ENCODE measurements at places on chromosomes 2 and 18.

DNA sequence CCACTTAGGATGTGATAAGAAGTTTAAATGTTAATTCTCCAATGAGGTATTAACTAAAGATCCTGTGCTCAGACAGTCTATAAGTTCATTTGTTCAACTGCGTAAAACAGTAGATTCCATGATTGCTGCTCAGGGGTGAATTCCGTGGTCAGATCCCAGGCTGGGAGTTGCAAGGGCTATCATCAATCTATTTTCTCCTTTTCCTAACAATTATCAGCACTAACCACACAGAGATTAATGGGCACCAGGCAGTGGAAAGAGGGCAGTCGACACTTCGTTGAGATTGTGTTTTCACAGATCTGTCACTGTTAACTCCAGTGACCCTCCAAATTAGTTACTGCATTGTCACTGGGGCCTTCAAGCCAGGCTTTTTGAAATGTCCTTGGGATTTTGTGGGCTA is 154.1 kb upstream of the SPRED2 start:
- DNase-seq, result no peak

DNA sequence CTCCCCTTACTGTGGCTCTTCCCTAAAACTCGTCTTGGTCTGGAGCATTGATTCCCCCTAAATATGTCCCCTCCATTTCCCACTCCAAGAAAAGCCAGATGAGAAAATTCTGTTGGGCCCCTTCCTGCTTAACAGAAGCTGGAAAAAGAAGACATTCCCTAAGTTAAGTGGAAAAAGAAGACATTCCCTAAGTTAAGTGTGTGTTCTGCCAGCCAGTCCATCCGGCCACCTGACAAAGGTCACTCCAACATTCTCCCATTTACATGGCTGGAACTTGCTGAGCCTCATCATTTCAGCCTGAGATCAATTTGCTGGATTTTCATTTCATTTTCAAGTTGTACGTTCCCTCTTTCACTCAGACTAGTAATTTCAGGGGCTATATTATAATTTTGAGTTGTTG is 52.0 kb downstream of the LYPD1 start:
- DNase-seq, result peak; percentile 20

GRCh38 chr2:31053929-31054782 is 84.1 kb downstream of the GALNT14 start:
- DNase-seq, result no peak

- DNase-seq, result no peak
These were observed 432.3 kb downstream of the LRP1B start for GRCh38 chr2:141698500-141698899.

DNA sequence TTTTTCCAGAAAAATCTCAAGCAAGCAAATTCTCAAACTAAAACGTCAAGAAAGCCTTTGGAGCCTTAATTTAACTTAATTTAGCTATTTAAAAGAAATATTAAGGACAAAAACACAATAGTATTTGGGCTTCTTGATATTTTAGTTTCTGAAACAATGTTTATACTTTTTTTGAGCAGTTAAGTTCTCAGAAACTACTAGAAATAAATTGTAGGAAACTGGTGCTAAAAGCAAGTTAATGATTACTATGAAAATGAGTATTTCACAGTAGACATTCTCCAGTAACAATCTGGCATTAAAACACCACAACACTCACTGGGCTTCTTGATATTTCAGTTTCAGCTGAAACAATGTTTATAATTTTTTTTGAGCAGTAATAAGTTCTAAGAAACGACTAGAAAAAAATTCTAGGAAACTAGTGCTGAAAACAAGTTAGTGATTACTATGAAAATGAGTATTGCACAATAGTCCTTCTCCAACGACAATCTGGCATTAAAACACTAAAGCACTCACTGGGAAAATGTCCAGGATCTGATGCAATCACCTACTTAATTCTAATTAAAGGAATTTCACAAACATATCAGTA is 45.1 kb downstream of the TRAK2 start:
- DNase-seq, result no peak

GRCh38 chr18:27704736-27705361 is 472.1 kb downstream of the CDH2 start:
- peak; percentile 61 for DNase-seq

All from NCI-H510A treated with DMSO at 0.1 percent for 48 hours (cell line).